ENCODE measurements at places on chromosomes 13 and 19.

DNA sequence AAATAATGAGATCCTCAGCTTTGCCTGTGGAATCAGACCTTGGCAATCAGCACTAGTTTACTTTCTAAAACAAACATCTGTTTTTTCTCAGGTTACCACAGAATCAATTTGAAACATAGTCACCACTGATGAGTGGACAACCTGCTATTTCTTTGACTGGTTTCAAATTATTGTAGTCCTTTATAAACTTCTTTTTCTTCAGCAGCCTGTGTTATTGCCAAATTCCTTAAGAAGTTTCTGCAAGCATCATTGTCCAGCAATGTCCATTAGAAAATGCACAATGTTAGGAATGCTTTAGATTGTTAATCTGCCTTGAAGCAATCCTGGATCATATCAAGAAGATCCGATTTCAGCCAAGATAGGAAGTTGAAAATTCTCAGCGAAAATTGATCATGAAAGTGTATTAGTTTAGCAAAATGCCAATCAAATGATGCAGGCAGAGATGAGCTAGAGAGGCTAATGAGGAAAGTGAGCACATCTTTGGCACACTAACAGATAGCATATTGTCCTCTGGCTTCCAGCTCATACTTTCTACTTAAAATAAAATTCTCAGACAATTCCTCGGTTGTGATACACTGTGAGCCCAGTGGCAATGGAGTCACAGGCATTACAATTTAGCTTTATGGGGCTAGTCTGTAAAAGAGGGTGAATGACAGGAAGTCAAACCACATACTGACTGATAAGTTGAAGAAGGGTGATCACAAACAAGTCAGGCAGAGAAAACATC lies 270.6 kb downstream of the SLITRK6 start:
- DNase-seq = no peak

- DNase-seq = peak; percentile 20
Observed at GRCh38 chr19:33998739-33999345, 173.5 kb upstream of the LSM14A start.

GRCh38 chr13:32894589-32895001 lies 121.6 kb upstream of the KL start:
- peak; percentile 24 for DNase-seq

- no peak for DNase-seq
Observed at GRCh38 chr19:42292042-42292960, 9.6 kb upstream of the PRR19 start.

DNA sequence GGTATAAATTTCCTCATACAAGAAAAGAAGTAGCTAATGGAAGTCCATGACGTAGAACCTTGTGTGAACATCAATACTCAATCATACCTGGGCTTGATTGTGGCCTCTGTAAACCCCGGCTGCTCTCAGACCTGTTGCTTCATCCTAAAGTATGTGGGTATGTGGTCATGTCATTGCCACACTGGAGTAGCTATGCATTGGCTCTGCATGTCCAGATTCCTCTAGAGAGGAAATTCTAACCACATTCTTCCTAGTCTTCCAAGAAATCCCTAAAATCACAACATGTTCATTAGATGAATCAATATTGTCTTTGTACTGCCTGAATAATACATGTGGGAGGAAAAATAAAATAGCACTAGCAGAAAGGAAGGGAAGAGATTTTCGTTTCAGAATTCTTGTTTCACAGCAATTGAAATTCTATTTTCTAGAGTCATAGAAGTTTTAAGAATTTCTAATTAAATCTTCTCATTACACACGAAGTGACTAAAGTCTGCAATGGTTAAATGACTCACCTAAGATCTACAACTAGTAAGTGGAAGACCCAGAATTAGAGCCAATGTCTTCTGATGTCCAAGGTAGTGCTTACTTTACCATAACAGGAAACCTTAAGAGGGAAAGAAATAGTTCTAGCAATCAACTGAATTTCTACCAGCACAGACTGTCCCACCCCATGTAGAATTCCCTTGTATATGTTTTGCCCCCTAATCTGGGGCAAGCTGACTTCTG lies 28.0 kb downstream of the RXFP2 start:
- peak; percentile 51 for DNase-seq

DNA sequence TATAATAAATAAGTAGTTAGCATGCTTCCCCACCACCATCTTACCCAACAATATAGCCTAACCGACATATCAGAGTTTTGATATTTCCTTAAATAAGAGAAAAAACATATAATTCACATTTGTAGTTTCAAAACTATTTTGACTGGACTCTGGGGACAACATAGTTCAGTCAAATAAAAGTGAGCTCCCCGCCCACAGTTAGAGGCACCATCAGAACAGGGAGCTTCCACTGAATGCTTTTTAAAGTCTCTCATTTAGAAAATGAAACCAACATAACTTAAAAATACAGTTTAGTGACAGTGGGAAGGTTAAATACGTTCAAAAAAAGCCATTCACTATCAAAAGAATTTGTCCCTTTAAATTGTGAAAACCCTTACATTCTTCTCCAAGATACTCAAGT lies 92.8 kb downstream of the EPSTI1 start:
- DNase-seq = no peak

- DNase-seq = peak; percentile 3
Observed at GRCh38 chr13:63041640-63042414, 1626.2 kb upstream of the PCDH20 start.
